CD4-positive, alpha-beta T cell treated with Interleukin-4 for 1 hour (primary cell): ENCODE measurements at places on chromosomes 7 and 10.

GRCh38 chr10:96491303-96491702 is 22.4 kb downstream of the TLL2 start:
- no peak for DNase-seq

DNA sequence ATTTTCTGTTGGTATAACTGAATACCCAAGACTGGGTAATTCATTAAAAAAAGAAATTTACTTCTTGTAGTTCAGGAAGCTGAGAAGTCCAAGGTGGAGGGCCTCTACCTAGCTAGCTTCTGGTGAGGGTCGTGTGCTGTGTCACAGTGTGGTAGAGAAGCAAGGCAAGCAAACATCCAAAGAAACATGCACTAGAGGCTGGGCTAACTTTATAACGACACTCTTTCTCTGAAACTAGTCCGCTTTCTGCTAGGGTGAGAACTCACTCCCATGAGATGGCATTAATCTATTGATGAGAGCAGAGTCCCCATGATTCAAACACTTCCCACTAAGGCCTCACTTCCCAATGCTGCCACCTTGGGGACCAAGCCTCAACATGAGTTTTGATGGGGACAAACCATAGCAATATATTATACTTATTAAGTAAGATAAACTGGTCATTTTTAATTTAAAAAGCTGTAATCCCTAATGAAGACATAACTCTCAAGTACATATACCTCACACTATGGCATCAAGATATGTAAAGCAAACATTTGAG is 50.8 kb downstream of the PHYHIPL start:
- DNase-seq = no peak

GRCh38 chr7:150567871-150568301 is 696 bp downstream of the GIMAP4 start:
- no peak for DNase-seq

DNA sequence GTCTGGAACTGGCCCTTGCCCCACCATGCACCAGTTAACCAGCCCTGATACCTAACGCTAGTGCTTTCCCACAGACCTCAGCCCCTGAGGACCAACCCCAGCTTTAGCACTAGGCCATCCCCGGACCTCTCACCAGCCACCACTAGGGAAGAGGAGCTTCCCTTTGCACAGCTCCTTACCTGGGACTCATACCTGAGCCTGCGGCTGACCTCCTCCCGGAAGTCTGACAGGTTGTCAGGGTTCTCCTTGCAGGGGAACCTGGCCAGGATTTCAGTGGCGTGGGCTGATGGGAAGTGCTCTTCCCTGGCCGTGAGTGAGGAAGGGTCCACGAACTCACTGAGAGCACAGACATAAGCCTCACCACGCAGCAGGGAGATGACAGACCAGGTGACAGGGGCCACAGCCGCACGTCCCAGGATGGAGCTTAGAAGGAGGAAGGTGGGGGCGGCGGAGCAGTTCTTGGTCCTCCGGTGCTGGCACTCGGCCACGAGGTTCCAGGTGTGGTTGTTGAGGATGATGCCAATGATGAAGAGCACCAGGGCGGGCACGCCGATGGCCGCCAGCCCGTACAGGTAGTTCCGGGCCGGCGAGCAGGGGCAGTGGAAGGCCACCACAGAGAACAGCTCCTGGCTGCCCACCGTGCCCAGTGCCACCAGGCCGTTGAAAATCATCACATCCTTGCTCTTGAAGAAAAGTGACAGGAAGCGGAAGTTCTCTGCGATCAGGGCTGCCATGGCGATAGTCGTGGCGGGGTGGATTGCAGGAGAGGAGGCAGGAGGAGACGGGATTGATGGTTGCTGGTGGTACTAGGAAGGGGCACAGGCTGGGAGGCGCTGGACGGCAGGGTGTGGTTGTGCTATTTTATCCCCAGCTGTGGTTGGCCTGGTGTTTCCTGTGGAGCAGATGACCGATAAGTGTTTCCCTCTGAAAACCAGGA is 2.7 kb downstream of the CALHM2 start:
- no peak for DNase-seq

GRCh38 chr10:75396631-75397495 is 4.7 kb downstream of the ZNF503 start:
- no peak for DNase-seq

DNA sequence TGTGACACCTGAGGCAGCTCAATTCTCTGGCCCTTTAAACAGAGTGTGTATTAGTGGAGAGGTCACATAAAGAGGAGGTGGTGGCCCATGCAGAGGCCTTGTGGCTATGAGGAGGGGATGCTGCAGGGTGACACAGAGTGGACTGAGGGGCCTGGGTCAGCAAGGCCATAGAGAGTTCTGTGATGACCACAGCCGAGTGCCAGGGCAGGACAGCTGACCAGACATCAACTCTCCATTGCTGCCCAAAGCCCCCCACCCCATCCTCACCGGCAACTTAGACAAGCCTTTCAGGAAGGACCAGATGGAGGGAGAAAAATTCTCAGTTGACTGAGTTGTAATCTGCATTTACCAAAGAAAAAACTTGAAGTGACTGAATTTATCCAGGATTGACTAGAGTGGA is 378.1 kb downstream of the RPS24 start:
- DNase-seq = no peak

- peak; percentile 88 for DNase-seq
These were observed at the start of gene ANXA11 for GRCh38 chr10:80205477-80206276. ANXA11 (minus strand) TSS chr10:80205537; CDS start chr10:80172861, 32,676 bp downstream.

- no peak for DNase-seq
These were observed 121.7 kb upstream of the ZNF804B start for GRCh38 chr7:88637795-88638194.

GRCh38 chr10:4684434-4684833 is 141.6 kb upstream of the AKR1E2 start:
- DNase-seq = no peak

GRCh38 chr7:103474956-103475355 is 28.9 kb upstream of the SLC26A5 start:
- no peak for DNase-seq

GRCh38 chr7:126443951-126444350 is 808.8 kb downstream of the GRM8 start:
- no peak for DNase-seq

DNA sequence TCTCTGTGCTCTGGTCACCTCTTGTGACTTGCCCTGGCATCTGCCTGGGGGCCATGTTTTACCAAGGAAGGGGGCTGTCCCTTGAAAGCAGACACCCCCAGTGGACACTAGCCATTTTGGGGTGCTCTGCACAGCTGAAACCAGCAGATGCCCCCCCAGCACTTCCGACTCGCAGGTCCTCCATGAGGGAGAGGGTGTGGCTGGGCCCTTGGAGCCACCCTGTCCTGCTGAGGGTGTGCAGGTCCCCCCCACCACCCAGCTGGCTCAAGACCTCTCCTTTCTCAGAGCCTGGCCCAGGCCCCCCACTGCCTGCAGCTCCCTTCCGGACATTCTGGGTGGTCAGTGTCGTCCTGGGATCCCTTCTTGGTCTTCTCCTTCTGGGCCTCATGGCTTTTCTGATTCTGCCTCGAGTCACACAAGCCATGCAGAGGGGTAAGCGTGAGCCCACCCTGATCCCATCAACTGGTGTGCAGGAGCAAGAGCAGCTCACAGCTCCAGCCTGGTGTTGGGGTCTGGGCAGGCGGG is 12.3 kb downstream of the SCART1 start:
- no peak for DNase-seq

DNA sequence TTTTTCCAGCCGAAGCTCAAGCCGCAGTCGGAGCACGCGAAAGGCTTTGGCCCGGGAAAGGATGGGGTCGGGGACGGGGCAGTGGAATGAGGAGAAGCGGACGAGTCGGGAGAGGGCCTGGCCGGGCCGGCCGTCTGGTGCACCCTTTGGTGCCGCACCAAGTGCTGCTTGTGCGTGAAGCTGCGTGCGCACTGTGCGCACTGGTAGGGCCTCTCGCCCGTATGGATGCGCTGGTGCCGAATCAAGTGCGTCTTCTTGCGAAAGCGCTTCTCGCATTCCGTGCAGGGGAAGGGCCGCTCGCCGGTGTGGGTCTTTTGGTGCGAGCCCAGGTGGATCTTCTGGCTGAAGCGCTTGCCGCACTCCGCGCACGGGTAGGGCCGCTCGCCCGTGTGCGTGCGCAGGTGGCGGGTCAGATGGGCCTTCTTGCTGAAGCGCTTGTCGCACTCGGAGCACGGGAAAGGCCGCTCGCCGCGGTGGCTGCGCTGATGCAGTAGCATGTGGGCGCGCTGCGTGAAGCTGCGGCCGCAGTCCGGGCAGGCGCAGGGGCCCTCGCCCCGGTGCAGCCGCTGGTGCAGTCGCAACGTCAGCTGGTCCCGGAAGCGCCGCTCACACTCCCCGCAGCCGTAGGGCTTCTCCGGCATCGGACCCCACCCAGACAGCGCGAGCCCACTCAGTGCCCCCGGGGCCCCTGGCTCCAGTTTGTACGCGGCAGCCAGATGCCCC is 7.8 kb downstream of the ZNF467 start:
- no peak for DNase-seq

DNA sequence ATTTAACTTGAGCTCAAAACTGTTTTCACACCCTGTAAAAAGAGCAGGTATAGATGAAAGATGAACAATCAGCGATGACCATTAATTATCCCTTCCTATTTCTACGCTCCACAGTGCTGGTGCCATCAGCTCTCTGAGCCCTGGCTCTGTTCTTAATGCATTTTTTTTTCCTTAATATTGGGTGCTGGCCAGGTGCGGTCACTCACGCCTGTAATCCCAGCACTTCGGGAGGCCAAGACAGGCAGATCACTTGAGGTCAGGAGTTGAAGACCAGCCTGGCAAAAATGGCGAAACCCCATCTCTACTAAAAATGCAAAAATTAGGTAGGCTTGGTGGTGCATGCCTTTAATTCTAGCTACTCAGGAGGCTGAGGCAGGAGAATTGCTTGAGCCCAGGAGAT is 4.2 kb downstream of the STEAP4 start:
- no peak for DNase-seq

- DNase-seq = no peak
These were observed 129.9 kb downstream of the KBTBD2 start for GRCh38 chr7:32761451-32762205.

DNA sequence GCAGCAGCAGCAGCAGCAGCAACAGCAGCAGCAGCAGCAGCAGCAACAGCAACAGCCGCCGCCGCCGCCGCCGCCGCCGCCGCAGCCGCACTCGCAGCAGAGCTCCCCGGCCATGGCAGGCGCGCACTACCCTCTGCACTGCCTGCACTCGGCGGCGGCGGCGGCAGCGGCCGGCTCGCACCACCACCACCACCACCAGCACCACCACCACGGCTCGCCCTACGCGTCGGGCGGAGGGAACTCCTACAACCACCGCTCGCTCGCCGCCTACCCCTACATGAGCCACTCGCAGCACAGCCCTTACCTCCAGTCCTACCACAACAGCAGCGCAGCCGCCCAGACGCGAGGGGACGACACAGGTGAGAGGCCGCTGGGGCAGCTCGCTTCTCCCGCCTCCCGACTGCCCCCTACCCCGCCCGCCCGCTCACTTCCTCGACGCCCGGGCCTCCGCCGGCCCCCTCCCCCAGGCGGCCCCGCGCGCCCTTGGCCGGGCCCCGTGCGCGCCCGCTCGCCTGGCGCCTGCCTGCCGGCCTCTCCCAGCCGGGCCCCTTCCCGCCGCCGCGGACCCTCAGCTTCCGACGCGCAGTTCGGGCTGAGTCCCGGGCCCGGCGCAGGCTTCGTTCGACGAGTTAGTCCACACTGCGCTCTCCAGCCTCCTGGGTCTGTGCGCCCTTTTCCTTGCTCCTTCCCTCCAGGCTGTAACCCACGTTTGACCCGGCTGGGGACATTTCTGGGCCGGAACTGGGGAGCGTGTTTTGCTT is 882 bp downstream of the DLX6 start:
- DNase-seq = no peak

DNA sequence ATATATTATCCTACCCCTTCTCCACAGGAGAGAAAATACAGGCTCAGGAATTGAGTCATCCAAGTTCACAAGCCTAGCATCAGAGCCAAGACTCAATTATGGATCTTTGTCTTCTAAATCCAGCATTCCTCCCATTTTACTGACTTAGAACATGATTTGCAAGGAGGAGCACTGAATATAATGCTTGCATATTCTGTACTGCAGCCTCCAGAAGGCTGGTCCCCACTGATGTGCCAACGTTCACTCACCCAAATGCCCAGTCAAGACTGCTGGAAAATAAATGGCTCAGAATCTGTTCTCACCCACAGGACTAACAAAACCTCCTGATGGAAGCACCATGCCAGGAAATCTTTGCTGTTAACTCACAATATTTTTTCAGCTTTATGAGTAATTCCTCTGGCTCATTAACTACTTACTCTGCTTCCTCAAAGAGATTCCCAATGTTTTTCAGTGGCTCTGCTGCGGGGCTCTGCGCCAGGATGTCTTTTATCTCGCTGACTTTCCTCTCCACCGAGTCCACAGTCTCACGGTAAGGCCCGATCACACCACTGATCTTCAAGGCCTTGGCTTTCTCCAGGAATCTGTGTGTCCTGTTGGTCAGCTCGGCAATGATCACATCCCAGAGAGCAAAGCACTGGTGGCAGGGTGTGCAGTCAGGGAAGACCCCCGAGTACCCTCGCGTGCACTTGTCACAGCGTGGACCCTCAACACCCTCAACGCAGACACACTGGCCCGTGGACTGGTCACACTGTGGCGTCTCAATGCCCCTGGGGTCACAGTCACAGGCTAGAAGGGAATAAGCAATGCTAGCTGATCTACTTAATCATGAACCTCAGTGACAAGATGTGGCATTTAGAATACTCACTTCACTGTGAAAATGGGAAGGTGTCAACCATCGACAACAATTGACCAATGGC is 48.8 kb downstream of the DLD start:
- no peak for DNase-seq
